ENCODE measurements at places on chromosomes 1 and 21.

- DNase-seq = no peak
Observed at GRCh38 chr1:3444736-3445135, 9.7 kb upstream of the ARHGEF16 start.

GRCh38 chr1:46646844-46647243 is 21.3 kb downstream of the ATPAF1 start:
- DNase-seq = no peak

DNA sequence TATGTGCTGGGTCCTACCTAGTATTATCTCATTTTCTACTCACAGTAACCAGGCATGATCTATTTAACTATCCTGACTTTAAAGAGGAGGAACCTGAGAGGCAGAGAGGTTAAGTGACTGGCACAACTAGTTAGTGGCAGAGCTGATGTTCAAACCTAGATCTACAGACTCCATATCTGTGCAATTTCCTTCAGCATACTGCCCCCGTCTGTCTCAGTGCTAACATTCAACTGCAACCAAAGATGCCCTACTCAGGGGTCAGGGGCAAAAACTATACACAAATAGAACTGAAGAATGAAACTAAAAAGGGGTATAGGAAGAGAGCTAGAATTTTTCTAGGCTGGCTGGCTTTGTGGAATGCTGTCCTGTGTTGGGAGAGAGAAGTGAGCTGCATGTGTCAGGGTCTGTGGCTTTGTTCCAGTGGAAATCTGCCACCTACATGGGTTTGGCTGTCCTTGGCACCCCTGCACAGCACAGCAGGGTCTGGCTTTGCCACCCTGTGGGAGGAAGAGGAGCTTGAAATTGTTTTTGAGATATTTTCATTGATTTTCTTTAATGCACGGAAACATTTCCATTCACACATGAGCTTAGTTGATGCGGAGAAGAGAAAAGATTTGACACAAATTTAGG is 368.5 kb downstream of the RPS6KC1 start:
- DNase-seq = no peak

- DNase-seq = no peak
Observed at GRCh38 chr1:227901906-227902640, 45.7 kb downstream of the WNT9A start.

DNA sequence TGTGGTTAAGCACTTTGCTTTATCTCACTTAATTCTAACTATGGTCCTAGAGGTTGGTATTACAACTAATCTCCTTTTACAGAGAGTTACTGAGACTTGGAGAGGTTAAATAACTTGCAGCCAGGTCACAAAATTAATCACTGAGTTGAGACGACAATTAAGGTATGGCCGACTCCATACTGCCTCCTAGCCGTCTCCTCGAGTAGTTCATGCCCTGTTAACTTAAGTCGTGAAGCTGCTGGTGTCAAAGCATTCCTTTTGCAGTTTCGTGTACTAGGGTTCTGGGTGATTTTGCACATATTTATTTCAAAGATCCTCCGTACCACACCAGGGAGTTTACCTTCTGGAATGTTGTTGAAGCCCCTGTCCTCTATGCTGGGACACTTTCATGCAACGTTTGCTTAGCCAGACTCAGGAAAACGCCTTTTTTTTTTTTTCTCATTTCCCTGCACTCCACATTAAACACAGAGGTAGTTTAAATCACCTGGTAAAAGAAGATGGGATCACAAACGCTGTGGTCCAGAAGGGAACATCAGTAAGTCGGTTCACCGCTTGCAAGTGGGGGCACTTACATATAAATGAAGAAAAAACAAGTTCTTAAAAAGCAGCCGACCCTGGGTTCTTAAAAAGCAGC is 570 bp upstream of the NEK7 start:
- DNase-seq = peak; percentile 72

DNA sequence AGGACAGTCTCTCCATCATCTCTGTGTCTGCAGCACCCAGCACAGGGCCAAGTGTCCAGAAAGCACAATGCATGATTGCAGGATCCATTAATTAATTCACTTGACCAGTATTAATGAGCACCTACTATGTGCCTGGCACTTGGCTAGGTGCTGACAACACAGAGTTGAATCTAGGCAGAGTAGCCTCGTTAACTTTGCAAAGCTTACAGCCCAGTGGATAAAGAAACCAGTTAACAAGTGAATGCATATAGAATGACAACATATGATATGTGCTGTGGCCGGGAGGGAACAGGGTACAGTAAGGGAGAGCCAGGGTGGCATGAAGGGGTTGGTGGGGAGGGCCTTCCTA is 10.9 kb downstream of the SLC1A7 start:
- DNase-seq = no peak
